NCI-H1105 (cell line): ENCODE measurements at places on chromosomes 6 and 20.

DNA sequence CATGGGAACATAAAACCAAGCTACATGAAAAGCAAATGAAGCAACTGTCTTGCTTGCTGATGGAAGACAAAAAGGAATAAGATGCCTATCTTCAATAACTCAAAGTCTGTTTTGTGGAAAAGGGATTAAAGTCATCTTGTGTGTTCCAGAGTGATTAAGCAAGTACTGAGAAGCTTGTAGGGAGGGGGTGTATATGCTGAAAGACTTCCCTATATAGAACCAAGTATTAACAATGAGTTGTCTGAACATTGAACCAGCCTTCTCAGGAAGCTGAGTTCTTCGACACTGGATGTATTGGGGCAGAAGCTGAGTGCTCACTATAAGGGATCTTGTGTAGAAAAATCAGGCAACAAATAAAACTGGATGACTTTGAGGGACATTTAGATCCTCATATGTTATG is 451.8 kb downstream of the CD83 start:
- DNase-seq, result no peak

GRCh38 chr6:170222498-170223471 is 68.1 kb downstream of the DLL1 start:
- DNase-seq, result peak; percentile 87

DNA sequence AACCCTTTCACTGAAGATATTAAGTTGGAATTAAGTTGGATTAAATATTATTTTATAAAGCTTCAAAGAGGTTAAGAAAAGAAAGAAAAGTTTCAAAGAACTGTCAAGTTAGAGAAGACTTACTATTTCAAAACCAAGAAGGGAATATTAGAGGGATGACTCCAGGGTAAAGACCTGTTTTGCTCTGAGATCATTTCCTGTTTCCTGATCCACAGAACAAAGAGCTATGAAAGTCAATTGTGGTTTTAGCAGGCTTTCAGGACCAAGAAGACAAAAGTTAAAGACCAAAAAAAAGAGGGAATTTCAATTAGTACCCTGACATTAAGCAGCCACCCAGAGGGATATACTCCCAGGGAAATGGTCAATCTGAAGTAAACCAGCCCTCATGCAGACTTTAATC is 19.4 kb downstream of the ESF1 start:
- DNase-seq, result no peak

GRCh38 chr6:43705996-43706395 is 18.4 kb upstream of the MRPS18A start:
- no peak for DNase-seq

GRCh38 chr6:37077191-37077904 is 71.9 kb downstream of the FGD2 start:
- DNase-seq, result no peak

- DNase-seq, result no peak
Observed at GRCh38 chr20:54168961-54169862, 4.6 kb downstream of the CYP24A1 start.

DNA sequence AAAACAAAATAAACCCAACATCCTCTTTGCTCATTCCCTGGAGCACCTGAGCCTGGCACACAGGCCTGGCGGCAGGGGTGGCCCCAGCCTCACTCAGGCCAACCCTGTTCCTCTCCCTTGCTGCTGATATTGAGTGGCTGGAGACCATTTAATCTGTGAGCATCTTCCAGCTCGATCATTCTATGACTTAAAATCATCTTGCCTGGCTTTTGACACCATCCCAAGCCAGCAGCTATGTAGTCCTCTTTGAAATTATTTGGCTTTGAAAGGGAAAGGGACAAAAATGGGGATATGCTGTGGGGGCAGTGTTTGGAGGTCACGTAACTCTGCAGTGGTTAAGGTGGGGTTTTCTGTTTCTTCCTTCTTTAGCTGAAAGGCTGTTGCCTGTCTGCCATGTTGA is 22.8 kb downstream of the EZR start:
- no peak for DNase-seq

DNA sequence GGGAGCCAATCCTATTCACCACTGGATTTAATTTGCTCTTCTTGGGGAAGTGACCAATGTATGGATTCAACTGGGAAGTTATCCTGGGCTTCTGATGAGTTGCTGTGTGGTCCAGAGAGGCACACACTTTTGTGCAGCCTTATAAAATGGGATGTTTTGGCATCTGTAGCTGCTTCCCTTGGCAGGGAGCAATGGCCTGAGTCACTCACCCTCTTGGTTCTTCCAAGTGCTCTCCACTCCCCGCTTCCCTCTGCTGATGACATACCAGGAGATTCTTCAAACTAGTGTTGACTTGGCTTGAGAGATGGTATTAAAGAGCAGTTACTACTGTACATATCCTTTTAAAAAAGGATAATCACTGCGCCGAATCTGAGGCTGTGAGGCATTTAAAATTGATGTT is 105.8 kb downstream of the JARID2 start:
- DNase-seq, result no peak

DNA sequence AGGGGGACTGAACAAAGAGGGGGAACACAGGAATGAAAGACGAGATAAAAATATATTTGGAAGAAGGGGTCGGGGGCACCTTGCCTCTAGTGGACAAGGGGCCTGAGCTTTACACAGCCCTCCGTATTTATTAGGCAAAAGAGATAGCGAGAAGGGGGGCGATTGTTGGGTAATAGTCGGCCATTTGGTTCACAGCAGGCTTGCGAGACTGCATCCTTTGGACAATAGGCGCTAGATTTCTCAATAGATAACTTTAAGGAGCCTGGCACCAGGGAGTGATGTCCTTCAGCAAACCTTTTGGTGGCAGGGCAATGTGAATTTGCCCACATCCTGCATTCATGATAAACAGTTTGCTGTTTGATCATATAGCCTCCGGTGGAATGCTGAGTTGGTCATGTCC is 3.0 kb upstream of the NANP start:
- no peak for DNase-seq

DNA sequence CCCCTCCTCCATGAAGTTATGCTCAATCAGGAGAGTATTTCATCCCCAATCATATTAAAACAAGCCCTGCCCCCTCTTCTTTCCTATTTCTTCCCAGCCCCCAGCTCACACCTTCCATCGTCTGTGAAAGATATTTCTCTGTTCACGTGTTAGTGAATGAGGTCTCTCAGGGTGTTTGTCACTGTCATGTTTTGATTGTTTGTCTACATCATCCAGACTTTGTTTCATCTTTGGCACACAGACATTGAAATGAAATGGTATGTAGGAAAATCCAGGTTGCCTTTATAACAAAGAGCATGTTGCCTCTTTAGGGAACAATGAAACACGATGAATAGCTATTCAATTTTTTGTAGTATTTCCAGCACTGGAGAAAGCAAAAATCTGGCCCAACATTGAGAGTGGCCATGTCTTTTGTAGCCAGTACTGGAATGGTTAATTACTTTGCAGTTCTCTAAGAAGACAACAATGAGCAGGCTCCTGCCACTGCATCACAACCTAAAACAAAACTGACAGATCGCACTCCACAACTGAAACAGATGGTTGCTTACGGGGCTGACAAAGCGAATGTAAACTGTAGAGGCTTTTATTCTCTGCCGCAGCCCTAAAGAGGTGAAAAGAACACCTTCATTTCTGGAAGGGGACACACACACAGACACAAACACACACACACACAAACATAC is 543.6 kb upstream of the CITED2 start:
- no peak for DNase-seq

DNA sequence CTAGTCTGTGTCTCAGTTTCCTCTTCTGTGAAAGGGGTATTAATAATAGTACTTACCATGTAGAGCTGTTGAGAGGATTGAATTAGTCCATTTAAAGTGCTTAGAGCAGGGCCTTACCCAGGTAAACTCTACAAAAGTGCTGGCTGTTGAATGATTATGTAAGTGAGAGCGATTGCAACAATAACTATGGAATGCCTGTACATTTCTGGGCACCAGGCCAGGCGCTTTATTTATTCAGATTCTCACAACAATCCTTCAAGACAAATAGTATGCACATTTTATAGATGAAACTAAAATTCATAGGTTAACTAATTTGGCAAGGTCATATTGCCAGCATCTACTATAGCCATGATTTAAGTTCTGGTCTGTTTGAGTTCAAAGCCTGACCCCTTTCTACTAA is 78.3 kb upstream of the MMS22L start:
- DNase-seq, result no peak
